CD4-positive, alpha-beta T cell (primary cell): ENCODE measurements at places on chromosomes 12 and 14.

DNA sequence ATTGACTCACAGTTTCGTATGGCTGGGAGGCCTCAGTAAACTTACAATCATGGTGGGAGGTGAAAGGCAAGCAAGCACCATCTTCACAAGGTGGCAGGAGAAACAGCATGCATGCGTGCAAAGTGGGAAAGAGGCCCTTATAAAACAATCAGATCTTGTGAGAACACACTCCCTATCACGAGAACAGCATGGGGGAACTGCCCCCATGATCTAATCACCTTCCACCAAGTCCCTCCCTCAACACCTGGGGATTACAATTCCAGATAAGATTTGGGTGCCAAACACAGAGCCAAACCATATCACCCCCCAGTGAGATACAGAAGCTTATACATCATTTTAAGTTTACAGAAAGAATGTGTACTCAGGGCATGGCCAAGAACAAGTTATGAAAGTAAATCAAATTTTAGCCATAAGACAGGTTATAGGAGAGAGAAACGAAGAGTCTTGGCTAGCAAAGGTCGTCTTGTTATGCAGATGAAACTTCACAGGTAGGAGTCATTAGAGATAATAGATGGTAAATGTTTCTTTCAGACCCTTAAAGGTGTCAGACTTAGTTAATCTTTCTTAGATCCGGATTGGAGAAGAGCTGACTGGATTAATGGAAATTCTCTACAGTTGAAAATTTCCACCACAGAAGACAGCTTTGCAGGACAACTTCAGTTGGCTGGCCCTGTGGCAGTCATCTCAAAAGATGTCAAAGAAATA lies 79.8 kb upstream of the SEL1L start:
- no peak for DNase-seq

DNA sequence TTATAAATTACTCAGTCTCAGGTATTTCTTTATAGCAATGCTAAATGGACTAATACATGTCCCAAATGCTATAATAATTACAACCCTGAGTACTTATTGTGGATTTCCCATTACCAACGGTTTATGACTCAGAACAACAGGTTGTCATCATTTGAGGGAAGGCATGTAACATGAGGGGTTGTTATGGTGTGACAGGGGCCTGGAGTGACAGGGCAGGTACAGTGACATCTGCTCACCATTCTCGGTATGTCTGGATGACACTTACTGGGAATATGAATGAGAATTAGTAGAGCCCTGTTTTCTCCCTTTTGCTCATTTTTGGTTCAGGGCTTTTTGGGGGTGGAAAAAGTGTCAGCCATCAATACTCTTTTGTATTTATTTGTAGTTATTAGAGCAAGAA lies 36.2 kb upstream of the FERMT2 start:
- DNase-seq = no peak

DNA sequence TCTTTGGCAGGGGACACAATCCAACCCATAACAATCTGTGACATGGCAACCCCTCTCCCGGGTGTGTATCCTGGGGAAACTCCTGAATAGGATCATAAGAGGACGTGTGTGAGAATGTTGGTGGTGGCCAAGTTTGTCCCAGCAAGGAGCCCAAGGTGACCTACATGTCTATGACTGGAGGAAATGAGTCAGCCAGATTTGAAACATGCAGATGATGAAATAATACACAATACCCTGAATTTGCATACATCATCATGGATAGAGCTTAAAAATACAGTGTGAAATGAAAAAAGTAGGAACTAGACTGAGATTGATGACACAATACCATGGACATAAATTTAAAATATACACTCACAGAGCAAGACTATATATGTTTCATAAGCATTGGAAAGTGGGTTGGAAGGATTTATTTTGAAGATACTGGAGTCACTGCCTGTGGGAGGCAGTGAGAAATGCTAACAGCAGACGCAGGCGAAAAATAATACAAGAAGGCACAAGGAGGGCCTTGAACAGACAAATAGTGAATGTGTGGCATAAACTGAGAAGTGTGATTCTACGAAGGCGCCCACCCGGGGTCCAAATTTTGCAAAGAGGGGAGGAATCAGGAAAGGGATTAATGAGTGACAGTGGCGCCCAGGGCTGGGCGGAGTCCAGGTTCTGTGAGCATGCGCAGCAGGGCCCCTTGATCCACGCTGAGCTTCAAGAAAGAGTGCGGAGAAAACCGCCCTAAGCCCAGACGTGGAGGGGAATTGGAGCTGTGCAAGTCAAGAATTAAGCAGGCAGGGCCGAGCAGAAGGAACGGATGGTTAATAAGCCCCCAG lies 7.0 kb upstream of the MAP1LC3B2 start:
- DNase-seq = no peak

- no peak for DNase-seq
These were observed 8.8 kb upstream of the HECTD1 start for GRCh38 chr14:31216359-31216758.

- DNase-seq = no peak
These were observed 8.3 kb downstream of the TMX1 start for GRCh38 chr14:51248016-51248987.

DNA sequence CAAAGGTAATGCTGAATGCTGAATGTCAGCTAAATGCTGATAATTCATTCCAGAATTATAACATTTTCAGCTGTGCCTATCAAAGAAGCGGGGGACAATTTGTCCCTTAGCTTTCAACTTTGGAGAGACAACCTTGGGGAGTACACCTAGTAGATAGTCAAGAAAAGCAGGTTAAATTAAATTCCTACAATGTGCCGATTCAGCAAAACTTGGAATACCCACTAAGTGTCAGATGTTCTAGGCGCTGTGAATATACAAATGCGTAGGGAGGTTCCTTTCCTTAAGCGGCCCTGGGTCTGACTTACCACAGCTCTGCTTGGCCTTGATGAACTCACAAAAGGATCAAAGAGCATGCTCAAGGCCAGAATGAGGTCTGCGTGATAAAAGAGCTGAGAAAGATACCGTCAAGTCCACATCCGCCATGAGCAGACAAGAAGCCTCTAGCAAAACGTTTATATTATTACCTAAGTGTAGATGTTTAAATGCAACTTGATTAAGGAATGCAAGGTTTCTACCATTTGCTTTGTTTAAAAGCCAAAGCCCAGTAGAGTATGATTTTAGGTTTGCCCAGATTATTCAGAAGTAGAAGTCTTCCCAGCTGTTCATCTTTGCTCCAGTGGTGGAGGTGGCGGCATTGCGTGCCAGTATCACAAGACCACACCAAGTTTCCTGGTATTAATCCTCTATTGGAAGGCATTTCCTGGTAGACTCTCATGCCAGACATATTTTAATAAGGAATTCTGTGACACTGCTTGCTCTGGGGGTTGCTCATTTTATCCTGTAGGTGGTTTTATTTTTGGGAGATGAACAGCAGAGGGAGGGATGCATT lies 368.6 kb downstream of the DPF3 start:
- DNase-seq = no peak

GRCh38 chr12:118126119-118126757 lies 9.7 kb upstream of the PEBP1 start:
- DNase-seq = no peak

DNA sequence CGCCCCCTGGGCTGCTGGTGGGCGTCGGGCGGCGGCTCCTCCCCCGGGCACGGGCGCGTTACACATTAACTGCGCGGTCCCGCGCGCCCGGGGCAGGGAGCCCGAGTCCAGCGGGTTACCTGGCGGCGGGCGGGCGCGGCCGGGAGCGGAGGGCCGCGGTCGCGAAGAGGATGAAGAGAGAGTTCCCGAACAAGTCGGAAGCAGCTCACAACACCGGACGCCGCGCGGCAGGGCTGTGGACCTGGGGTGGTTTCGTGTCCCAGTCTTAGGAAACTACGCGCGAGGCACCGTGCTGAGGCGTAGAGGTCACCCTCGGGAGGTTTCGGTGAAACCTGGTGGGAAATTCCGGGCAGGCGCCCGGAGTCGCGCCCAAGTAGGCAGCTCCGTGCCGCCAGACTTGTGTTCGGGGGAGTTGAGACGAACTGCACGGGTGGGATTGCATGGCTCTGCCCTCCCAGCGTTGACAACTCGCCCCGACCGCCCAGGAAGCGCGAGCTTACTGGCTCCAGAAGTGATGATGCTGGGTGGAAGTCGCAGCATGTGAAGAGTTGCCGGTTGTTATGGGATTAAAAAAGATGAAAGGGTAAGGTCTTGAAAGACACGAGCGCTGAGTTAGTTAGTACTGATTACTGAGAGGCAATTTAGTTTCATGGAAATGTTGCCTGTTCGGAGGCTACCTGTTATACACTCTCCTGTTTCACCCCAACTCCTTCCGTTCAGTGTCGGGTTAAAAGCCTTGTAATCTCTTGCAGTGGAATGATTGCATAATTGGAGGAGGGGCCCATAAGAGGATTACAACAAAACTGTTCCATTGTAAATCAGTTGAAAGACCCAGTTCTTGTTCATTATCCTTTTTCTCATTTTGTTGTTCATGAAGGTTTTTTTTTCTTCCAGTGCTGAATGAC lies 879 bp downstream of the RAB3IP start:
- DNase-seq = peak; percentile 46

- DNase-seq = no peak
These were observed 124.1 kb upstream of the LGR5 start for GRCh38 chr12:71315328-71315985.

DNA sequence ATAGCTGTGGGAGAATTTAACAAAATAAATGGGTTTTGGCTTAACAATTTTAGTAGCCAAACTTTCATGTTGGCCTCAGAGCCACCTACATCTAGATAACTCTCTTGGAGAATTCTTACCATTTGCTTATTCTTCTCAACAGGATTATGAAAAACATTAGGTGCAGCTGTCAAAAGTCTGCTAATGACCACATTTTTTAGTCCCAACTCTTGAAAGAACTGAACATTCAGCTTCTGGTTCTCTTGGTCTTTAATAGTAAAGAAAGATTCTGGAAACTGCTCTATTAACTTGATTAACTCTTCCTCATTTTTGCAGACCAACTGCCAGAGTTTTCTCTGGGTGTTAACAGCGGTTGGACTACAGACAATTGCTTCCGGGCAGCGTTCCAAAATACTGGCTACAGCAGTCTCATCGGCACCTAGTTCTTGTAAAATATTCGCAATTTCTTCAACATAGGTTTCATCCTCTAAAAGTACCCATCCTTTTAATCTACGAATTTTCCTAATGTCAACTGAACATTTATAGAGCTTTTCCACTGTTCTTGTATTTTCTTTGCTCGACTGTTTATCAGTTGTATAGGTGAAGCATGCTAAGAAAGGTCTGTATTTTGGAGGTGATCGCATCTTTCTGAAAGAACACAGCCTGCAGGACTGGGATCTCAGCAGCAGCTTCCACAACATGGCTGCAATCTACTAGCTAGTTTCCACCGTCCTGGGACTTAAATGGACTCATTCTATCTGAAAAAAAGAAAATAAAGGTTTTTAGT lies 8.7 kb downstream of the MTERF2 start:
- no peak for DNase-seq

- DNase-seq = peak; percentile 33
These were observed 8.2 kb downstream of the SINHCAF start for GRCh38 chr12:31317471-31318395.

- no peak for DNase-seq
These were observed 31.3 kb upstream of the CMAS start for GRCh38 chr12:22014783-22015144.

- DNase-seq = no peak
These were observed 58.0 kb downstream of the TMTC1 start for GRCh38 chr12:29725587-29726320.

- DNase-seq = peak; percentile 81
These were observed at the start of gene GNS for GRCh38 chr12:64759035-64759894. TSS of gene GNS (minus strand) at chr12:64759406. CDS start at chr12:64759276, 130 bp downstream.

GRCh38 chr12:71269281-71269598 lies 111.4 kb upstream of the TSPAN8 start:
- DNase-seq = no peak

DNA sequence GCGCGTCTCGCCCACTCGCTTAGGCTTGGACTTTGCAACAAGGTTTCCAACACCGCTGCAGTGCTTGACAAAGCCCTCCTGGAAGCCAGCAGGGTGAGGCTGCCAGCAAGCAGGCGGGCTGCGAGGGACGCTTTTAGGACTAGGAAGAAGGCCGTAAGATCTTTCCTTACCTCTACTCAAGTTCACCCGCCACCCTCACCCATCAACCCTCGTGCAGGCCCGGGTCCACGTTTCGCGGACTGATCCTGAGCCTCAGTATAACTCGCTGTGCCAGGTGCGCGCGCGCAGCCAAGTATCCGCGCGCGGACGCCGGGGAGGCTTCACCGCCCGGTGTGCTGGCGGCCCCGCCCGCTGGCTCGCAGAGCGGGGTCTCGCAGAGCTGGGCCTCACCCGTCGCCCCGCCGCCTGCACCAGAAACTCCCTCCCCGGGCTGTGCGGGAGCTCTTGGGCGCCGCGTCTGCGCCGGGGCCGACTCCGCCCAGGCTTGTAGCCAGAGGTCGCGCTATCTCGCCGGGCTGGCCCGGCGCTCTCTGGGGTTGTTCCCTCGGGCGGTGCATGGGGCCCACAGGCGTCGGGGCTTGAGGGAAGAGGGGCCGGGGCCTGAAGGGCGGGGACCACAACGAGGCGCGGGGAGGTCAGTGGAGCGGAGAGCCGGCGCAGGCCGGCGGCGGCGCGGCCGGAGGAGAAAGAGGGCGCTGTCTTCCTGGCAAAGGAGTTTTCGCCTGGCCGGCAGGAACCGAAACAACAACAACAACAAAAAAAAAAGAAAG lies 7.6 kb upstream of the SIX1 start:
- DNase-seq = no peak

DNA sequence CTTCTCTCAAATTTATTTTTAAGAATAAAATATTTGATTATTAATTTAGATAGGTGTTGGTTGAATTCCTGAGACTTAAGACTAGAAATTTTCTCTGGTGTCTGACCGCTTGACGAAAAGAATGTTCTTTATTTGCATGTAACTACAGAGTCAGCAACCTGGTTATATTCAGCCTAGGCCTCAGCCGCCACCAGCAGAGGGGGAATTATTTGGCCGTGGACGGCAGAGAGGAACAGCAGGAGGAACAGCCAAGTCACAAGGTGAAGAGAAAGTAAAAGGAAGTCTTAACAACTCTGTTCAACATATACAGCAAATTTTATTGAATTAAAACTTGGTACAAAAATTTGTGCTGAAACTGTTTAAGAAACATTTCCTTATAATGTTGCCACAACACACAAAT lies 5.2 kb downstream of the PIWIL1 start:
- DNase-seq = no peak

- no peak for DNase-seq
These were observed 1.3 kb upstream of the ZDHHC17 start for GRCh38 chr12:76762601-76762980.

DNA sequence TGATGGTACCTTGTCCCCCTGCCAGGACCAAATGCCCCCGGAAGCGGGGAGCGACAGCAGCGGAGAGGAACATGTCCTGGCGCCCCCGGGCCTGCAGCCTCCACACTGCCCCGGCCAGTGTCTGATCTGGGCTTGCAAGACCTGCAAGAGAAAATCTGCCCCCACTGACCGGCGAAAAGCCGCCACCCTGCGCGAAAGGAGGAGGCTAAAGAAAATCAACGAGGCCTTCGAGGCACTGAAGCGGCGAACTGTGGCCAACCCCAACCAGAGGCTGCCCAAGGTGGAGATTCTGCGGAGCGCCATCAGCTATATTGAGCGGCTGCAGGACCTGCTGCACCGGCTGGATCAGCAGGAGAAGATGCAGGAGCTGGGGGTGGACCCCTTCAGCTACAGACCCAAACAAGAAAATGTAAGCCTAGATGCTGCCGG lies 410 bp downstream of the MYF6 start:
- no peak for DNase-seq
